NCI-H2227 treated with DMSO at 0.1 percent for 48 hours (cell line): ENCODE measurements at places on chromosomes 3 and 15.

DNA sequence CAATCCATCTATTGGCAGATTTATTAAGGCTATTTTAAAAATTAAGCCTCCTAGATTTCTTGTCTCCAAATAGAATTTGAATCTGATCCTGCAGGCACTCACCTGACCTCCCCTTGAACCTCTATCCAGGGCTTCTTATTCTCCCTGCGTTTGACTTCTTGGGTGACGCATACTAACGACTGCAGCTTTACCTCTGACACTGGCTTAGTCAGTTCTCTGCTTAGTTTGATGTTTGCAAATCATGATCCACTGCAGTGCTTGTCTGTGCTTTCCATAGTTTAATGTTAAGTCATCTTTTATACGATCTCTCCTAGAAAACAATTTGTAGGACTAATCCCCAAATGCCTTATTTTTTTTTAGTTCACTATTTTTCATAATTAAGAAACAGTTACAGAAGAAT is 233.1 kb downstream of the ROBO1 start:
- no peak for DNase-seq

DNA sequence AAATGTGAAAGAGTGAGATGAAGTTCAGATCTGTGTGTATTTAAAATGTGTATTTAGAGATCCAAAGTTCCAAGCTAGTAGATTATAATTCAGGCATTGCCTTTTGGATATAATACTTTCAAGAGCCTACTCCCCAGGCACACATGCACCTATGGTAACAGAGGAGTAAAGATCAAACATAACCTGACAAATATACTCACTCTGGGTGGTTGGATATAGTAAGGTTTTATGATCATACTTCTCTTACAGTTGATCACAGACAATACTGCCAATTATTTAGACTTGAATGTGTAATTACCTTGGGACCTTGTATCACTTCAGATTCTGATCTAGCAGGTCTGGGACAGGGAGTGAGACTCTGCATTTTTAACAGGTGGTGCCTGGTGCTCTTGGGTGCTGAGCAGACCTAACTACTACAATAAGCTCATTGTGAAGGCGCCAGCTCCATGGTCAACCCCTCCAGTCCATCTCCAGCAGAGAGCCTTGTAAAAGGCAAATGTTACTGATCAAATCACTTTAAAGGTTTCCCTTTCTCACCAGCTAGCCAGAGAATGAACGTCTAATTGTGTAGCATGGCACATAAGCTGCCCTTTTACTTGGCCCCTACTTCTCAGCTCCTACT is 55.5 kb downstream of the NBEAL2 start:
- DNase-seq = no peak

- DNase-seq = no peak
These were observed 33.8 kb upstream of the KCNH8 start for GRCh38 chr3:19114461-19114860.

GRCh38 chr15:73232776-73233175 is 136.0 kb downstream of the HCN4 start:
- DNase-seq = no peak

DNA sequence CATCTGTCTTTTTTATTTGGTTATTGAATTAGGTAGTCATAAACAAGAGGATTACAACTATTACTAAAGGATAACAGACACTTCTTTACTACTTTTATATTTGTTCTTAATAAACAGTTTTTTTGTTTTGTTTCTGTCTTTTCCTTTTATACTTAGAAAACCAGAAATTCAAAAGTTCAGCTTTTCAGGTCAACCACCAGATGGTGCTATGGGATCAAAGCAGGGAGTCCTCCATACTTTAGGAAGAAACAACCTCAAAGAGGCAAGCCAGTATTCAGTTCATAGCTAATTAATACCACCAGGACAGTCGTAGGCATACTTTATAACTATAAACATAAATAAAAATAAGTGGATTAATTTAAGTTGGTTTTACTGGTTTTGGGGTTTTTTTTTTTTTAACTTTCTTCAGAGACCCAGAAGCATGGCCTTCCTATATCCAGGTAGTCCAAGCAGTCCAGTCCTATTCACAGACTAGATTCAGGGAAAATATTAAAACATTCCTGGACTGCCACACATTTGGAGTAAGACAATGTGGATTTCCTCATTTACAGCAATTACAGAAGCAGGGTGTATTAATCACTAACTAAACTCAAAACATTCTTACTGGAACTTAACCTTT is 16.0 kb upstream of the EID1 start:
- DNase-seq = peak; percentile 34

GRCh38 chr3:29924783-29925561 is 644.1 kb downstream of the RBMS3 start:
- no peak for DNase-seq

DNA sequence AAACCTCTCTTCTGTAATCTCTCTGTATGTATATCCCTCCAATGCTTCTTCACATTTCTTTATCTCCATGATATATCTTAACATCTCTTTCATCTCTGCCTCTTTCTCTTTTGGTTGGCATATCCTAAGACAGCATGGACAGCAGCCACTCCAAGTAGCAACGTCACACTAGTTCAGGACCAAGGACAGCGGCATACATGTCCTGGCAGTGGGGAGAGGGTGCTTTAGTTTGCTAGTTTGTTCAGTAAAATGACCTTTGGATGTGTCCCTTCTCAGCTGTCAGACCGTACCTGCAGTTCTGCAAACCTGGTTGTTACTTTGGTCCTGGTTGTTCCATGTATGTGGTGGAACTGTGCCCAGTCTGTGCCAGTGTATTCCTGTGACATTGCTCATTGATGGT is 225.6 kb upstream of the ROPN1 start:
- no peak for DNase-seq

DNA sequence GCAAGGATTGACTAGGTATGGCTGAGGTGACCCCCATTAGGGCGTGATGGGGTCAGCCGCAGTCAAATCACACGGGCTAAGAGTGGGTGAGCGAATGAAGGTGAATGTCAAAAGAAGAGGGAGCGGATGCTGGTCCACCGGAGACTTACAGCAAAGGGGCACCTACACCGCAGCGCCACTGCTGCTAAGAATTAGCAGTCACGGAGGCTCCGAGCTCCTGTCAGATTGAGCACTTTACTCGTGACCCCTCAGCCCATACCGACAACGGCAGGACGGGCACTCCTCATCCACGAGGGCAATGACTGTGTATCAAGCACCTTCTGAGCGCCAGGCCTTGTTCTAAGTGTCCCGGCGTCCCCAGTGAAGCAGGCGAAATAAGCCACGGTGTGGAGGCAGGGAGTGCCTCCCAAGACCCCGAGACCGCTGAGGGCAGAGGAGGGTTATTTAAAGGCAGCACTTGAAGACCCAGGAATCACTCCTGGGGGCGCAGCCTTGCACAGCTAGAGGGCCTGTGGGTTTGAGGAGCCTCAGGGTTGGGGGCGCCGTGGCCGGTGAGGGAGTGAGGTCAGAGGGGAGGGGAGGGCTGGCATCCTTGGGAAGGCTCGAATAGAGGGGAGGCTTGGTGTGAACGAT is 61.6 kb upstream of the GATA2 start:
- DNase-seq = no peak

GRCh38 chr15:71679793-71680353 is 130.5 kb upstream of the NR2E3 start:
- DNase-seq = no peak
